Stimulated activated naive B cell treated with anti-CD40 and anti-IgM and Interleukin-4, amounts not matched to agents 10 μg/mL and 1 μg/mL and 100 μg/mL, for 72 hours (primary cell): ENCODE measurements at places on chromosomes 7 and 10.

- no peak for DNase-seq
Observed at GRCh38 chr7:112669306-112669705, 120.9 kb downstream of the TMEM168 start.

- peak; percentile 50 for DNase-seq
Observed at GRCh38 chr10:11270135-11270857, 252.6 kb downstream of the CELF2 start.

DNA sequence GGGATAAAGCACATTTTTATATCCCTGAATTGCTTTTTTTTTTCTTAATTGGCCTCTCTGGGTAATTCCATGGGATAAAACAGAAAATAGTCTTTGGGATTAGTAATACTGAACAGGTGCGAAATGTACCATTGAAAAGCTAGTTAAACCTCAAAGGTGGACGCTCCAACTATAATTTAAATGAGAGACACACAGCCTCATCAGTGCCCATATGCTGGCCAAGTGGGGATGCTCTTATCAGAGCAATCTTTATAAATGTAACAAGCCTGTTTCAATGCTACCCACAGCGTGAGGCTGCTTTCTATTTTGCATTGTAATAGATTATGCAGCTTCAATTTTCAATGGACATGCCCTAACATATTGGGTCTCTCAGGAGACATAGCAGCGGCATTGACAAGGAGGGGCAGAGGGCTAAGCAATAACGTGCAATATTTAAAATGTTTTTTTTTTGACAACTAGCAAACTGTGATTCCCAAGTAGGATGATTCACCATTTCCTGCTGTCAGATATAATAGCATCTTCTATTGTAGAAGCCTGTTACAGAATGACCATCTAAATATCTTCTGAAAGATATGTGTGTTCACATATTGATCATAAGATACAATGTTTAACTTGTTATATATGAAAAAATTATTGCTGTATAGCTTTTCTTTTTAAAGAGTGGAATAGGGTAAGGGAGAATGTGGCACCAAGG is 91.3 kb upstream of the BET1 start:
- no peak for DNase-seq

DNA sequence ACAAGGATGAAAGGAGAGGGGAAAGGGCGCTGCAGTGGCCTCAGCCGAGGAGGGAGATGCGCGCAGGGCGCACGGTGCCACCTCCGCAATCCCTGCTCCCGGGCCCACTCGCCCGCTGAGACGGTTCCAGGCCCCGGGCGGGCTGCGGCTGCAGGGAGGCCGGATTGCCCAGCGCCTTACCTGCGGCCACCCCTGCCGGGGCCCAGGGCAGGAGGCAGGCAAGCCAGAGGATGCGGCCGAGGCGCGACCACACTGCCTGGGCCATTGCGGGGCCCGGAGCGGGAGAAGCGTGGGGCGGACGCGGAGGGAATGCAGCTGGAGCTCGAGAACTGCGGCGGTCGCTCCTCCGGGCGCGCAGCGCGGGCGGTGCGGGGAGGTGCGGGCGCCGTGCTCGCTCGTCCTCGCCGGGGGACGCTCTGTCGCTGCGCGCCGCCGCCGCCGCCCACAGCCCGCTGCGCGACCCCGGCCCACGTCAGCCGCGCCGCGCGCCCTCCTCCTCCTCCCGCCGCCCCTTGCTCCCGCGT is at the start of gene TMEM130:
Gene TMEM130 (minus strand): TSS at position 418 of the 524 bp plus-strand sequence. CDS start 153 bp downstream, at position 265.
- DNase-seq = peak; percentile 21

GRCh38 chr7:25391295-25391861 is 163.1 kb upstream of the NPVF start:
- no peak for DNase-seq

GRCh38 chr7:25124465-25125136 is 459 bp downstream of the CYCS start:
- no peak for DNase-seq

DNA sequence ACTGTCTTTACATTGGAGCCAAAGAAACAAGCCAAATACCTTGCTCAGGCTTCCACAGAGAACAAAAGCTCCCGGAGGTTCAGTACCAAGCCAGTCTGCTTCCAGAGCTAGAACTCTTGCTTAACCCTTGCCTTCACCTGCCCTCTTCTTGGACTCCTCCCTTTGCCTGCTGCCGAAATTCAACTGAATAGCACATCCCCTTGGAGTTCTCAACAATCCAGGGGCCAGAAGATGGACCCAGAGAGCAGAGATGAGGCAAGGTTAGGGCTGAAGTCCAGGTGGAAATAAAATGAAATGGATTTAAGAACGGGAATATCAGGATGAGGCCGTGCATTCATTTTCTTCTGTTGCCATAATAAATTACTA is 876 bp upstream of the PIK3AP1 start:
- no peak for DNase-seq

- DNase-seq = no peak
Observed at GRCh38 chr10:74300666-74301065, 149.6 kb downstream of the ADK start.

GRCh38 chr10:88411772-88412349 is 171.3 kb downstream of the RNLS start:
- peak; percentile 6 for DNase-seq

DNA sequence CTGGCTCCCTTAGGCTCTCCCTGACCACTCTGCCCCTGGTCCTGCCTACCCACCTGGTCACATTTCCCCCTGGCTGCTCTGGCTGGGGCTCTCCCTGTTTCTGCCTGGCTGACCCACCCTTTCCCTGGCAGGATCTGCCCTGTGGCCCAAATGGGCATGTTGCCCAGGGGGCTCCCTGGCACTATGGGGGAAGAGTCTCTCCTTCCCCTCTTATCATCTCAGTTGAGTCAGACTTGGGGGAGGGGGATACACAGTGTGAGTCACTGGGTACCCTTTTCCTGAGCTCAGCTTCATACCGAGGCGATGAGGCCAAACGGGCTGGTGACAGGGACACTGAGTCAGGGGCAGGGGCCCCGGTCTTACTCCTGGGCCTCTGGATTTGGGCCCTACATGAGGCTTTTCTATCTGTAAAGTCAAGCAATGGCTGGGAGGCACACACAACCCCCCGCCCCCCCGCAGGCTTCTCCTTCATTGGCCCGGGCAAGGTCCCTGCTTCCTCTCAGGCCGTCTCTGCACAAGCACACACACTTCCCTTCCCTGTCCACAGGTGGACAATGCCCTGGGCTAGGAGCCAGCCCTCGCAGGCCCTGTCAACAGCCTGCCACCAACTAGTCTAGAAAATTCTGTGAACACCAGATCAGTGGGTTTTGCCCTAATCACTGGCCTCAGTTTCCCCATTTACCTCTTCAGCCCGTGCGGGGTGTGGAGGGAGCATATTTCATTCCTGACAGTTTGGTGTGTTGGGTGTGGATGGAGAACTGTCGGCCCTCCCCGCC is 627 bp upstream of the FLNC start:
- DNase-seq = no peak

GRCh38 chr10:125201108-125201524 is 40.8 kb upstream of the CTBP2 start:
- DNase-seq = peak; percentile 58

DNA sequence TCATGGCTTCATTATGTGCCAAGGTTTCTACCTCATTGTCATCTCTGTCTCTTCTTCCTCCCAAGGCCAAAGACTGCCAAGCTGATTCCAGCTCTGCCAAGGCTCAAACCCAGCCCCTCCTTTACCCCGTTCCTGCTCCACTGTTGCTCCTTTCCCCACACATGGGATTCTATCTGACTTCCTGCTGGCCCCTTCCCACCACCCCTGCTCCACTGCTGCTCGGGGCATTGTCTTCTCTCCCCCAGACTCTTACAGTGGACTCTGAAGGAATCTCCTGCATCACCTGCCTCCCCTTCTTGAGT is 86.3 kb downstream of the COBL start:
- DNase-seq = no peak

GRCh38 chr10:43863859-43864591 is 215.3 kb upstream of the ZNF32 start:
- DNase-seq = no peak

GRCh38 chr7:48217266-48217665 is 46.0 kb downstream of the ABCA13 start:
- no peak for DNase-seq

DNA sequence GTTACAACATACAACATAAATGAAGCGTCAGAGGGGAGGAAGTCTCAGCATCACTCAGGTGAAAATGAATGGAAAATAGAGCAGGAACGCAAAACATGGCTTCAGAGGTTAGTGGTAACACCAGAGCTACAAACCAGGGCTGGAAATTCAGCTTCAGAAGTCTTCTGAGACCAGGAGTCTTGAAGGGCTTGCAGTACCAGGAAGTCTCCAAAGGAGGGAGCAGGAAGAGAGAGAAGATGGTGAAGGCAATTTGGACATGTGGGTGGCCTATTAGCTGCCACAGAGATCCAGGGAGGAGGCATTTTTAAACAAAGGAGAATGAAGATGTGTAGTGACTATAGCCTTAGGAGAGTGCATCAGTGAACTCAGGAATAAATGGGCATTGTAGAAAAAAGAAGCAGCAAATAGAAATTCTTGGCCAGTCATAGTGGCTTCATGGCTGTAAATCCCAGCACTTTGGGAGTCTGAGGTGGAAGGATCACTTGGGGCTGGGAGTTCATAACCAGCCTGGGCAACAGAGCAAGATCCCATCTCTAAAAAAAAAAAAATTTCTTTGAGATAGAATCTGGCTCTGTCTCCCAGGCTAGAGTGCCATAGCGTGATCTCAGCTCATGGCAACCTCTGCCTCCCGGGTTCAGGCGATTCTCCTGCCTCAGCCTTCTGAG is 9.3 kb upstream of the TET1 start:
- peak; percentile 26 for DNase-seq

GRCh38 chr7:140485500-140486265 is 6.4 kb upstream of the MKRN1 start:
- DNase-seq = no peak

DNA sequence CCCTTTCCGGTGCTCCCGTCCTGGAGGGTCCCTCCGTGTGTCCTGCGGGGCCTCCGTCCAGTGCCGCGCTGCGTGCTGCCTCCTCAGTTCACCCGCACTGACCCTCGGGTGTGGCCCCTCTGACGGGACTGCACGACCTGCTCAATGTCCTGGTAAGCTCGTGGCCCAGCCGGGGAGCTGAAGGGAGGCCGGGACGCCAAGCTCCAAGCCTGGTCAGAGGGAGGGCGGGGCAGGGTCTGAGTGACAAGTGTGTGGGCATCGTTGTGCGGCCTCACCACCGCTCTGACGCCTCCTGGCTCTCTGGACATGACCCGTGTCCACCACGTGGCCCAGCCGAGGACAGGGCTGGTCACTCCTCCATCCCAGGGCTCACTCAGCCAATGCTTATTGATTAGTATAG is 25.9 kb downstream of the FAM20C start:
- no peak for DNase-seq

DNA sequence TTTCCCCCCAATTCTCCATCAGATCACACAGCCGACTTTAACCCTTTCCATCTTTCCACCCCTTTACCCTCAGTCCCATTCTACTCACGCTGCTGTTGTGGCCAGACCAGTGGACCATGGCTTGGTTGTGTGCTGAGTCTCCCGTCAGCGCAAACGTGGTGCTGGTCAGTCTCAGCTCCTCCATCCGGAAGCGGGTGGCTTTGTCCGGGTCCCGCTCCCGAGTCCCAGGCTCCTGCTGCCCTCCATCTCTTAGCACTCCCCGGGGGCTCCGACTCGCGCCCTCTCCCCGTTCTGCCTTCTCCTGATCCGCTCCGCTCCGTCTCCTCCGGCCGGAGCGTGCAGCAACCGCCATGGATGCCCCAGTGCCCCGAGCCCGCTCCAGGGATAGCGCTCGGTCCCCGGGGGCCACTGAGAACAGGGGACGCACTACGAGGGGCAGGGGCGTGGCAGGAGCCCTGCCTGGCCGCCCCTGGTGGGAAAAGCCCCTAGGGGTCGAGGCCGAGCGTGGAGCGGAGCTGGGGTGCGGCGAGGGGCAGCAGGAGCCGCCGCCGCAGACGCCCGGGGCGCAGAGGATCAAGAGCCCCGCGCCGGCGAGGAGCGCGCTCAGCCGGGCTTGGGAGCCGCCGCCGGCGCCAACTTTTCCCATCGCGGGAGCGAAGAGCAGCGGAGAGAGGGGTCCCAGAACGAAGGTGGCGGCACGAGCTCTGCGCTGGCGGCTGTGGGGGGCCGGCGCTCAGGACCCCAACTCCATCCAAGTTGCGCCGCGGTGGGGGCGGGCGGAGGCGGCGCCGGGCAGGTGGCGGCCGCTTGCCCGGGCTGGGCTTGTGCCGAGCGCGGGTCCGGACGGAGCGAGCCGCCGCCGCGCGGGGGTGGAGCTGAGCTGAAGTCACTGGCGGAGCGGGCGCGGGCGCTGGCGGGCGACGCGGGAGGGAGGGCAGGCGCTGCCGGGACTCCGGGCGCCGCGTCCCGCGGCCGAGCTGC is at the start of gene SORCS1:
Gene SORCS1 (minus strand): TSS at position 826 of the 981 bp plus-strand sequence.
- no peak for DNase-seq

DNA sequence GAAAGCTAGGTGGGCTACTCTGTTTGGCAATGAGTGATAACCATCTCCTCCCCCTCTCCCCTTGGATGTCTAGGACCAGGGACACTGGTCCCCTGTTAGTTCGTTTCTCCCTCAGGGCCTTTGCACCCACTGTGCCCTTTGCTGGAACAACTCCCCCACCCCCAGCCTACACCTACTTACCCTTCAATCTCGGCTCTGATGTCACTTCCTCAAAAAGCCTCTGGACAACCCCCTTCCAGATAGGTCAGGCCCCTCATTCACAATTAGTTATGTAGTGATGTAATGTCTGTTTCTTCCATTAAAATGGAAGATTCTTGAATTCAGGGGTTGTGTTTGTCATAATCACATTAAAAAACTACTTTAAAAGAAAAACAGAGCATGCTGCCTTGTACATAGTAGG is 152.9 kb downstream of the SNX10 start:
- no peak for DNase-seq

- DNase-seq = no peak
Observed at GRCh38 chr10:126227762-126228134, 160.5 kb downstream of the ADAM12 start.

DNA sequence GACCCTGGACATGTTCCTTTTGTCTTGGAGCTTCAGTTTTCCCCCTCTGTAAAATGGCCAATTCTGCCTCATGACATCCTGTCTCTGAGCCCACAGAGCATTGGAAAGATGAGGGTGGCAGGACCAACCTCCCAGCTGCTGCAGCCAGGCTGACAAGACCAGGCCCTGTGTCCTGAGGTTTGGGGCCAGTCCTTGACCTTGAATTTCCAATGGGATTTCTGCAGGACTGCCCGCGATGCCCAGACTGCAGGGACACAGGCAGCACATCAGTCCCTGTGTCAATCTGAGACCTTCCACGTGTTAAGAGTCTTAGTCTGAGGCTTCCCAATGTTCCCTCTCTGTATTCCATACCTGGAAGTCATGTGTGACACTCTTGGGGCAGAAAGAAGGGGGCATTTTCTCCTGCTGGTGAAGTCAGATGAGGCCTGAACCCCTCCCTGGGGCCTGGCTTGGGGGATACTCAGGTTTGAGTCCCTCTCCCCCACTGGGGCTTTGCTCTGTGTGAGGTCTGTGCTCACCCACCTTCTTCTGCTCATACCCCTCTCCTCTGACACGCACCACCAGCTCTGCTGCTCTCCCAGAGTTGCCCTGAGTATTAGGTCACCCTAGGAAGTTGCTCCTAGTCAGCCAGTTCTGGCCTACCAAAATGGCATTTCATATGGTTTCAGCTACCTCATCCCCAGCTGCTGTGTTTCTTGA is 79.2 kb downstream of the ADCY1 start:
- no peak for DNase-seq
